ENCODE measurements at places on chromosomes 7 and 10.

GRCh38 chr7:73518470-73518869, 3.6 kb downstream of the BAZ1B start:
- DNase-seq: no peak

DNA sequence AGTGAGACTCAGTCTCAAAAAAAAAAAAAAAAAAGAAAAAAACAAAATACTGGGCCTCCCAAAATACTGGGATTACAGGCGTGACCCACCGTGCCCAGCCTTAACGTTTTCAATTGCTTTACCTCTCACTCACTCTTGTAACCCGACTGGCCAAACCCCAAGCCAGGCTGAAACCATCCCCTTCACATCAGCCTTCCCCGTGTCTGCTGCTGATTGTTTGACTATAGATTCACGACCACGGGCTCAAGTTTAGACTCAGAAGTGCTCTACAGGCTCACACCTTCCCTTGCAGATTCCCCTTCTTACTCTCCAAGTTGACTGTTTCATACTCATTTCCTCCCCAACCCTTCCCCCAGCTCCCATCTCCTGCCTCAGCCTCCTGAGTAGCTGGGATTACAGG, 22.3 kb downstream of the TYW1 start:
- no peak for DNase-seq

- no peak for DNase-seq
Observed at GRCh38 chr10:31771331-31771831, 157.2 kb downstream of the ARHGAP12 start.

DNA sequence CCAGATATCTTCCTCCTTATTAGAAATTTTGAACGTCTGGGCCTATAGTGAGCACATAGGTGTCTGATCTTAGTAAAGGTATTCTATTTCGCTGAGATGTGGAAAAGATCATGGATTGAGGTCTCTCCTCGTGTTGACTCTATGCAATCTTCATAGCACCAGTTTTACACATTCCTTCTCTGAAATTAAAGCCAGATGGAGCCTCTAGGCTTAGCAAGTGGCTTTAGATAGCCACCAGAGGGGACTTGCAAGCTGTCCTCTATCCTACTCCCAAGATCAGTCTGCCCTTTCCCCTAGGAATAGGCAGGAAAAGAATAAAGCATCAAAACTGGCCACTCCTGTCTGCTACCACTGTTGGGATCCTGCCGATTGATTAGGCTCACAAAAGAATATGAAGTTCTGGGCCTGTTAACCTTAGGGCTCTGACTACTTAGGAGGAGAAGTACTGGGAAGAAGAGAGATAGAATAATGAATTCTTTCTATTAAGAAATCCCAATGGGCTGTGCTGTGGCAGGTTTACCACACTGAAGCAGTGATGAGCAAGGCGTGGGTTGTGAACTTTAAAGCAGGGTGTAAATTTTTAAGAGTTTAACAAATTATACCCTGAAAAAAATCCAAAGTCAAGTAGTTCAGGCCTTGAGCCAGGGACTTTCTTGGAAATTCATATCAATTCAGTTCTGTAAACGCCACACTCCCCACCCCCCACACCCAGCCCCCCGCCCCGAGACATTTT, 2.2 kb upstream of the STRIP2 start:
- no peak for DNase-seq

- peak; percentile 40 for DNase-seq
Observed at GRCh38 chr7:5780801-5781496, 514 bp downstream of the RNF216 start.

GRCh38 chr7:116228241-116228640, 17.9 kb downstream of the TES start:
- no peak for DNase-seq

GRCh38 chr7:128862571-128863432, at the start of gene ATP6V1F:
ATP6V1F (plus strand) TSS chr7:128862856; CDS start chr7:128862905, 49 bp downstream.
- peak; percentile 89 for DNase-seq

- peak; percentile 100 for DNase-seq
Observed at GRCh38 chr7:30284298-30285066, at the start of gene ZNRF2. ZNRF2 (plus strand) TSS chr7:30284597; CDS start chr7:30285358, 761 bp downstream.

- DNase-seq: no peak
Observed at GRCh38 chr7:120421151-120421651, 148.2 kb downstream of the KCND2 start.

- no peak for DNase-seq
Observed at GRCh38 chr10:17883621-17884020, 68.1 kb upstream of the SLC39A12 start.

- no peak for DNase-seq
Observed at GRCh38 chr7:142896741-142897379, 11.3 kb upstream of the TRPV6 start.

DNA sequence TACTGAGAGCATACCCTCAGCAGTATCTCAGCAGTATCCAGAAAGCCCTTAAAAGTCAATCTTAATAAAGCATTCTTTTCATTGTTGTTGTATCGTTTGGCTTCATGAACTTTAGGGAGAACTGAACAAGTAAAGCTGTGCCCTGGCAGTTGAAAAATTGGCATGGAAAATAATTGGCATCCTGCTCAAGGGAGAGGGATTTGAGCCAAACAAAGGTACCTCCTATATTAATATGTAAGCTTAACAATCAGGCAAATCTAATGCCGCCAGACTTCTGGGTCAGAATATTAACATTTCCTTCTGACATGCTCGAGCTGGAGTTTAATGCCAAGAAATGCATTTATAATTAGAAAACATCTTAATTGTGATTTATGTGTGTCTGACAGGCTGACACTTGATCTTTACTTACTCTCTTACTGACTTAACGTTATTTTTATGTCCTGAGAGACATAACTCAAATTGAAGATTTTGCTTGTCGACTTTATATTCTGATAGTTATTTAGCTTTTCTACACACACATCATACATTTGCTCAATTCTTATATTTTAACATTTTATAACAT, 42.1 kb upstream of the PCDH15 start:
- DNase-seq: no peak

- no peak for DNase-seq
Observed at GRCh38 chr10:116719804-116720203, 22.6 kb downstream of the HSPA12A start.

DNA sequence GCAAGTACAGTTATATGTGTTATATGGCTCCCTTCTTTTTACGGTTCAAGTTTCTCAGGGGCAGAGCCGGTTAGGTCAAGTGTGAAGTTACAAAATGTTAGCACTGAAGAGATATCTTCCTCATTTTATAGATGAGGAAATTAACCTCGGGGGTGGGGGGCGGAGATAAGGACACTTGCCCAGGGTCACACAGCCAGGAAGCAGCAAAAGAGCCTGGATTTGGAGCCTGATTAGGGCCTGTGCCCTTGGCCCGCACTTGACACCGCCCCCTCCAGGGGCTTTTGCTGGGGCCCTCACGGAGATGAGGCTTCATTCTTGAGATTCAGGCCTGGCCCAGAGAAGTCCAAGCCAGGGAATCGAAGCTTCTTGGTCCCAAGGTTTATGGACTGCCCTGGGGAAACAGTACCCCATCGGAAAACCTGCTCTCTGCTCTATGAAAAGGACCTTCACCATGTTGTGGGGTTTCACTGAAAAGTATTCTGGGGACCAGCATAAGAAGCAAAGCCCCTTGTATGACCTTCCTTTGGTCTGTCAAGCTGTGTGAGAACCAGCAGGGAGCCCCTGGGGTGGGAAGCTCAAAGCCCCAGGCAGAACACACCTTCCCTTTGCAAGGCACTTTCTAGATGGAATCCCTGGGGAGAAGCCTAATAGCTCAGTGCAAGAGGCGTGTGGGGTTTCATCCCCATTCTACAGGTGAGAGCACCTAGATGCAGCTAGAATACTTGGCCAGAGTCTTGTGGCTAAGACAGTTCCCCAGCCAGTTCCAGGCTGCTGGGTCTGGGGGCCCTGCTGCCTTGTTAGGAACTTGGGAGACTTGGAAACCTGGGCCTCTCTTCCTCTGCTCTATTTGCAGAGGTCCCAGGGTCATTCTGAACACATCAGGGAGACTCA, 21.9 kb downstream of the UNC5B start:
- no peak for DNase-seq

GRCh38 chr7:153382641-153383101, 623.1 kb downstream of the ACTR3B start:
- DNase-seq: no peak

GRCh38 chr7:50828801-50829200, 46.1 kb upstream of the GRB10 start:
- no peak for DNase-seq

GRCh38 chr10:114879541-114880158, 58.1 kb downstream of the FHIP2A start:
- peak; percentile 42 for DNase-seq

GRCh38 chr10:21661087-21661486, 127.1 kb downstream of the MLLT10 start:
- no peak for DNase-seq

GRCh38 chr10:84783386-84783785, 455.0 kb downstream of the CCSER2 start:
- no peak for DNase-seq

DNA sequence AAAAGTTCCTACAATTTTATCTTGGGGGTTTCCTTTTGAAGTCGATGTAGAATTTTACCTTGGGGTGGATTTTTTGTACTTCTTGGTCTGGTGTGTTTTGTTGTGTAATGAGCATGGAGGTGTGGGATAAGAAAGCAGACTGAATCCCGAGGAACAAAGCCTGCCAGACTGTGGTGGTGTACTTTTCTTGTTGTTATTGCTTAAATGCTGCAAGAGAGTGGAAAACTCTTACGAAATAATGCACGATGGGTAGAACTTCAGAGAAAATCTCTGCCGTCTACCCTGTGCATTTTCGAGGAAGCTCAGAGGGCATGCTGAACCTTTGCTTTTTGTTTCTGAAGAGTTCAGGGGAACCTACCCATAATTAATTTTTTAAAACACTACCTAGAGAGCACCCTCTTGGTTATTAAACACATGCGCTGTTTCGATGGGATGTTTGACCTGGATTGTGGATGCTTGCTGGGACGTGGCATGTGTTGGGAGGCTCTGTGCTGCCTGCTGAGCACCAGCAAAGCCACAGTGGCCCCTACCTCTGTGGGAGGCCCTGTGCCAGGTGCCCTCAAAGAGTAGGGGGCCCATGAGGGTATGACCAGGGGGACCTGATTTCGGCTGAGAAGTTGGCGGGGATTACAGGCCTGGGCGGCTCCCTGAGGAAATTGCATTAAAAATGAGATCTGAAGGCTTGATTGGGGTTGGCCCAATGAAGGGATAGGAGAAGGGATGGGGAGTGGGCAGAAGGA, 94.1 kb downstream of the TCF7L2 start:
- no peak for DNase-seq

DNA sequence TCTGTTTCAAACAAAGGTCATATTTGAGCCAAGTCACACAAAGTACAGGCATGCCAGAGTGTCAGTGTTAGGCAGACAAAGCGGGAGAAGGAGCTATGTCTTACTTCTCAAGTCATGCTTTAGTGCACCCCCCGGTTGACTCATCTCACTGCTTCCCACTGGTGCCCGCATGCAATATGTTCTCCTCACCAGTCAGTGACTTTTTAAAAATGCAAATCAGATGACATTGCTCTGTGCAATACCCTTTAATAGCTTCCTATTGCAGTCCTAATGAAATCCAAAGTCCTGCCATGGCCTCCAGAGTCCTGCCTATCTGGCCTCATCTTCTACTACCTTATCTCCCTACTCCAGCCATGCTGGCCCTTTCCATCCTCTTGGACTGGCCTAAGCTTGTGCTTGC, 429.1 kb downstream of the ACTR3B start:
- DNase-seq: no peak

DNA sequence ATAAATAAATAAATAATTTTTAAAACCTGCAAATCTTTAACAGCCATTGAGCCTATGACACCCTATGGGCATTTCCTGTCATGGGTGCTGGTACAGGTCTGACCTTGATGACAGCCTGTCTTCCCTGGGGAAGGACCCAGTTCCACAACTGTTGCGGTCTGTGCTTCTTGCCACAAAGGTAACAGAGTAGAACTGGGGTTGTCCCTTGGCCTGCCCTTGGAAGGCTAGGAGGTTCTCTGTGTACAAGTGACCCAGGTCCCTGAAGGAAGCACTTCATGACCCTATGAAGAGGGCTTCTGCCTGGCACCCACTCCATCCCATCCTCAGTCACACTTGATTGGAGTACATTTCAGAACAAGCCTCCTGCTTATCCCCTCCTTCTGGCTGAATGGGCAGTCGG, 66.9 kb downstream of the OGDH start:
- DNase-seq: no peak

GRCh38 chr10:42956045-42956444, 120.8 kb upstream of the RET start:
- DNase-seq: no peak

- no peak for DNase-seq
Observed at GRCh38 chr10:127486355-127486754, 62.8 kb upstream of the NPS start.

- no peak for DNase-seq
Observed at GRCh38 chr7:10192074-10192473, 781.6 kb upstream of the PHF14 start.

GRCh38 chr10:34449836-34450235, 365.3 kb downstream of the PARD3 start:
- DNase-seq: no peak

GRCh38 chr7:66211429-66211828, 6.3 kb downstream of the TPST1 start:
- DNase-seq: no peak

GRCh38 chr7:47697543-47697942, 115.6 kb upstream of the TNS3 start:
- DNase-seq: no peak
